Breast epithelium (tissue), 4 donors: ENCODE measurements at places on chromosomes 6 and 20. TPM values are rescaled to one million over a fixed set of nuclear protein-coding genes. Genes with fewer than 3 reads are reported as not detected.

The FGD2 gene
- 51.4 TPM for total RNA-seq

The SDCBP2 gene
- 5.0 TPM for total RNA-seq

The KCNK16 gene
- total RNA-seq = not detected

The LTV1 gene
- 16.2 TPM for total RNA-seq

The TRAPPC3L gene
- 0.80 TPM for total RNA-seq

The RRAGD gene
- total RNA-seq = 12.8 TPM

GRCh38 chr20:11355345-11355744 lies 562.3 kb upstream of the BTBD3 start:
- no peaks in the 10 kb centered on the region for H3K36me3 ChIP-seq
- no peak overlapping the region for H3K4me3 ChIP-seq
- no peaks in the 10 kb centered on the region for H3K4me1 ChIP-seq
- no peaks in the 10 kb centered on the region for H3K27me3 ChIP-seq

DNA sequence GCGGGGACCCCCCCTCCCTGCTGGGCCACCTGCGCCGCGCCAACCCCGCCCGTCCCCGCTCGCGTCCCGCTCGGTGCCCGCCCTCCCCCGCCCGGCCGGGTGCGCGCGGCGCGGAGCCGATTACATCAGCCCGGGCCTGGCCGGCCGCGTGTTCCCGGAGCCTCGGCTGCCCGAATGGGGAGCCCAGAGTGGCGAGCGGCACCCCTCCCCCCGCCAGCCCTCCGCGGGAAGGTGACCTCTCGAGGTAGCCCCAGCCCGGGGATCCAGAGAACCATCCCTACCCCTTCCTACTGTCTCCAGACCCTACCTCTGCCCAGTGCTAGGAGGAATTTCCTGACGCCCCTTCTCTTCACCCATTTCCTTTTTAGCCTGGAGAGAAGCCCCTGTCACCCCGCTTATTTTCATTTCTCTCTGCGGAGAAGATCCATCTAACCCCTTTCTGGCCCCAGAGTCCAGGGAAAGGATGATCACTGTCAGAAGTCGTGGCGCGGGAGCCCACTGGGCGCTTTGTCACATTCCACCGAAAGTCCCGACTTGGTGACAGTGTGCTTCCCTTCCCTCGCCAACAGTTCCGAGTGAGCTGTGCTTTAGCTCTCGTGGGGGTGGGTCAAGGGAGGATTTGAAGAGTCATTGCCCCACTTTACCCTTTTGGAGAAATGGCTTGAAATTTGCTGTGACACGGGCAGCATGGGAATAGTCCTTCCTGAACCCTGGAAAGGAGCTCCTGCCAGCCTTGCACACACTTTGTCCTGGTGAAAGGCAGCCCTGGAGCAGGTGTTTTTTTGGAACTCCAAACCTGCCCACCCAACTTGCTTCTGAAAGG lies 2.1 kb downstream of the VEGFA start:
- peak overlapping the region; percentile 76 for H3K4me3 ChIP-seq
- H3K27ac ChIP-seq = peak overlapping the region; percentile 96
- peak; percentile 71 for DNase-seq
- H3K4me1 ChIP-seq = peaks cover 38% of the 10 kb centered on the region
- no peaks in the 10 kb centered on the region for H3K27me3 ChIP-seq

DNA sequence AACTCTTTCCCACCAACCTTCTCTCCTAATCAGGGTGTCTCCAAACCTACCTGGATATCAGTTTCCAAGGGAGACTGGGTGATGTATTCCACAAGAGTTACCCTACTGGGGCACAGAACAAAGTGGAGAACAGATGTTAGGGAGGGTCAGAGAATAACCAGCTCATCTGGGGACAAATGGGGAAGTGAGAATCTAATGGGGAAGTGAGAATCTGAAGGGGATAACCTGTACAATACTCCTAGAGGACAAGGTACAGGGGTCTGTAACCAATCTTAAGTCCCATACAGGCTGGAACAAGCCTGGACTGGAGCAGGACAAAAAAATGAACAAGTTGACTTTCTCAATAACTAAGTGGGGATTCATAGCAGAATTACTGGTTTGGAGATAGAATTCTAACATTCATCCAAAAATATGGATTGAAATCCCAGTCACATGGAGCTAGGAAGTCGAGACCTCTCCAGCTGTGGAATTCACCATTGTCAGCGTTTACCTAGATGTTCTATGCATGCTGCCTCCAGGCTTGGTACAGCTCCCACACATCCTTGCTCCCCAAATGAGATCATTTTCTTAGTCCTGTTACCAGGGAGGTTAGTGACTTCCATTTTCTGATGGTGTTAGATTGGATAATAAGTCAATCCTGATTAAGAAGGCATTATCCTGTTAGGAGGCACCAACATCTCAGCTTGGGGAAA lies 214.8 kb upstream of the MOCS1 start:
- no peaks in the 10 kb centered on the region for H3K36me3 ChIP-seq
- no peaks in the 10 kb centered on the region for H3K4me1 ChIP-seq
- no peaks in the 10 kb centered on the region for H3K27me3 ChIP-seq
- H3K4me3 ChIP-seq = no peak overlapping the region
- H3K27ac ChIP-seq = no peak overlapping the region

- H3K4me1 ChIP-seq = no peaks in the 10 kb centered on the region
- peak overlapping the region; percentile 74 for H3K27ac ChIP-seq
- DNase-seq = no peak
- no peaks in the 10 kb centered on the region for H3K36me3 ChIP-seq
- H3K4me3 ChIP-seq = no peak overlapping the region
Observed at GRCh38 chr6:30844118-30844535, 40.2 kb upstream of the DDR1 start.

DNA sequence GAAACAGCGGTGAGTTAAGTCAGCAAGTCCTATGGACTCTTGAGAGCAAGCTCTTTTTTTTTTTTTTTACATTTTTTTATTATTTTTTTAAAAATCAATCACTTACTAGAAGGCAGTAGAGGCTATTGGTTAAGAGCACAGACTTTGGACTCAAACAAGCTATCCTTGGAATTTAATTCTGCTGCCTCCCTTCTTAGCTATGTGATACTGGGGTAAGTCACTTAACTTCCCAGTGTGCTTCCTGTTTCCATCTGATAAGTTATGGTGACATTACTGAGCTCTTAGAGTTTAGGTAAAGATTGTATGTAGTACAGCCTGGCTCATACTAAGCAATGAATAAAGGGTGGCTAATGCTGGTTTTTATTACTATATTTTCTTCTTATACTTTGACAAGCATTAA lies 770.5 kb upstream of the FLRT3 start:
- no peaks in the 10 kb centered on the region for H3K4me1 ChIP-seq
- DNase-seq = no peak
- no peak overlapping the region for H3K4me3 ChIP-seq

DNA sequence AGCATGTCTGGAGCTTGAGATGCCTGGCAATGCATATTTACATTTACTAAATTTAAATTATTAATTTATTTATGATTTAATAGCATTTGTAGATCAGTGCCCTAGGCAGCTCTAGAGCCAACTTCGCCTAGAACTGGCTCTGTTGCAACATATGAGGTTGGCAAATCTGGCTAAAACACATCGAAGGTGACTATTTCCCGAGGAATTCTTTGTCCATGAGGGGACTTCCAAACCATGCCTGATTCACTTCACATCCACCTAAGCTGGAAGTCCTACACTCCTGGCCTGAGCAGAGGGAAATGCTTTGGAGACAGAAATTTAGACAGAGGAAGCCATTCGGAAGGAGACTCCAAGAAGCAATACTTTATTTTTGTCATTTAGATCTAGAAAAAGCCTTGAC lies 211.0 kb upstream of the ARG1 start:
- no peak overlapping the region for H3K27ac ChIP-seq
- no peaks in the 10 kb centered on the region for H3K27me3 ChIP-seq
- H3K4me1 ChIP-seq = no peaks in the 10 kb centered on the region
- no peak for DNase-seq
- H3K4me3 ChIP-seq = no peak overlapping the region
- H3K36me3 ChIP-seq = no peaks in the 10 kb centered on the region

- H3K4me3 ChIP-seq = no peak overlapping the region
- H3K36me3 ChIP-seq = no peaks in the 10 kb centered on the region
Observed at GRCh38 chr20:54726687-54727300, 251.4 kb downstream of the DOK5 start.

DNA sequence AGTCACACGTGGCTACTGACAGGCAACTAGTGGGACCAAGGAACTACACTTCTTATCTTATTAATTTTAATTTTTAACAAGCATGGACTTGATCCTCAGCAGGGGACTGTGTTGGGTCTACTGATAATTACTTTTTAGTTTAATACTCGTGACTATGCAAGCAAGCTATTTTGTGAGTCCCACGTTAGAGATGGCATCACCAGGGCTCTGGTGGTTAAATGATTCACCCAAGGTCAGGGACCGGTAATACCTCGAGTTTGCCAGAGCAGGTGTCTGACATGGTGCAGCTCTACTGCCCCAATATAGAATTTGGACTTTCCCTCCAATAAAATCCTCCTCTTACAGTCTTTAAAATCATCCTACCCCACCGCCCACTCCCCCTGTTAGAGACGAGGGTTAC lies 98.6 kb upstream of the RIN2 start:
- no peaks in the 10 kb centered on the region for H3K27me3 ChIP-seq
- no peak for DNase-seq
- no peaks in the 10 kb centered on the region for H3K36me3 ChIP-seq

DNA sequence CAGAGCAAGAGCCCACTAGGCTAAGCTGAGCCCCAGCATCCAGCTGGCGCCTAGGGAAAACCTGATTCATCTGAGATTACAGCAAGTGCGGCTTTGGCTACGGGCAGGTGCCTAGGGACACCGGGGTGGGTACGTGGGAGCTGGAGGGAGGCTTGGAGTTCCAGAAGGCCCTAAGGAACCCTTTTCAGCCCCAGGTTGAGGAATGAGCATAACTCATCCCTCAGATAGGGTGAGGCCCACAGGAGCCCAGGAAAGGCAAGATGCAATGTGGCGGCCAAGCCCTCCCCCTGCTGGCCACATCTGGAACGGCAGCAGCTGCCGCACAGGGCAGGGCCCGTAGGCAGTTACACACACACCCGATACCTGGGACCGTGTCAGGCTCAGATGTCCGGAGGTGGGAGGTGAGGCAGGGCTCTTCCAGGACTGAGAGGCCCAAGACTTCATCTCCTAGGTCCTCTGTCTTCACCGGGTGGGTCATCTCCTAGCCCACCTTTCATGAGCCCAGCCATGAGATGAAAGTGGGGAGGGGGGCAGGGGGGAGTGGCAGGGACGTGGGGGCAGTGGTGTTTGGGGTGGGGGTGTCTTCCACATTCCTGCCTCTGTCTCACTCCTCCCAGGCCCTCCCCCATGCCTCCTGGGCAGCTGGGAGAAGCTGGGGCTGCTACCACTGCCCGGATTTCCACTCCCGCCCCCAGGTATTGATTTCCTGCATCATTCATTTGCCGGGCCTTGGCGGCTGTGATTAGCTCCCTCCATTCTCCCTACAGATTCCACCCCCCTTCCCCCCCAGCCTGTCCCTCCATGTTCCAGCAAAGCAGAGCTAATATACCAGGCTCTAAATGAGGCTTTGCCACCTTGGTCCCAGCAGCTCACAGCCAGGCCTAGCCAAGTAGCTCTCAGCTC lies 5.5 kb downstream of the MDGA1 start:
- H3K4me3 ChIP-seq = no peak overlapping the region
- peaks cover 4% of the 10 kb centered on the region for H3K4me1 ChIP-seq
- DNase-seq = peak; percentile 71
- no peaks in the 10 kb centered on the region for H3K36me3 ChIP-seq
- H3K27me3 ChIP-seq = peaks cover 36% of the 10 kb centered on the region

- H3K27me3 ChIP-seq = no peaks in the 10 kb centered on the region
- no peak overlapping the region for H3K27ac ChIP-seq
- DNase-seq = no peak
- H3K4me3 ChIP-seq = no peak overlapping the region
- no peaks in the 10 kb centered on the region for H3K36me3 ChIP-seq
Observed at GRCh38 chr6:15348528-15348927, 102.7 kb downstream of the JARID2 start.

- no peaks in the 10 kb centered on the region for H3K36me3 ChIP-seq
- no peak overlapping the region for H3K4me3 ChIP-seq
- no peaks in the 10 kb centered on the region for H3K27me3 ChIP-seq
- DNase-seq = no peak
Observed at GRCh38 chr6:49557177-49557576, 6.7 kb downstream of the C6orf141 start.

DNA sequence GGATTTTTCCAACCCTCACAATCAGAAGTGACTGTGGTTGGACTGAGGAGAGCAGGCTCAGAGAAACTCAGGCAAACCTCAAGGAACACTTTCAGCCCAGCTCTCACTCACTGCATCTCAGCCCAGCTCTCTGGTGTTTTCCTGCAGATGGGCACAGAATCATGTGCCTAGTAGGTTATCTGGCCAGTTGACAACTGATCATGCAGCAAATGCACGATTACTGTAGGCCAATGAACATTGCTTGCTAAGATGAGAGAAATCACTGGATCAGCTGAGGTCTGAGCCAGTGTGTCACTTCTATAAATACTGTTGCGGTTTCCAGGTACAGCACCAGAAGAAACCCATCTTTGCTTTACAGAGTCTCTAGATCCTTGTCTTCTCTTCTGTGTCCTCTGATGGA lies 540.5 kb downstream of the CD83 start:
- no peaks in the 10 kb centered on the region for H3K27me3 ChIP-seq
- no peak overlapping the region for H3K27ac ChIP-seq
- no peak overlapping the region for H3K4me3 ChIP-seq
- no peaks in the 10 kb centered on the region for H3K36me3 ChIP-seq

DNA sequence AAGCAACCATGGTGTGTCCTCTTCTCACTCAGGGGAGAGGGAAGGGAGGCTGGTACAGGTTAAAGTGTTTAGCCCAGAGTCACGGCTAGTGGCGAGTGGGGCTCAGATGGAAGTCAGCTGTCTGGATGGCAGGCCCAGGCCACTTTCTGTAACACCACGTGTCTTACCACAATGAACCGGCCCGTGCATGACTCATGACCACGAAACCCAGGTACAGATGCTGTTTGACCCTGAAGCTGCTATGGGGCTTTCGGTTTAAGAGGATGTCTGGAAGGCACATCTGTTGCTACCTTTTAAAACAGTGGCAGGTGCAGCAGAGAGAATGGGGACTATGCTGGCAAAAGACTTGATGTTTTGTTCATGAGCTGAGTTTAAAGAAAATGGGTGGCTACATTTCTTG lies 36.5 kb upstream of the MPC1 start:
- H3K27ac ChIP-seq = no peak overlapping the region
- no peak for DNase-seq
- H3K36me3 ChIP-seq = no peaks in the 10 kb centered on the region
- no peaks in the 10 kb centered on the region for H3K27me3 ChIP-seq
- H3K4me3 ChIP-seq = no peak overlapping the region
- H3K4me1 ChIP-seq = no peaks in the 10 kb centered on the region

- H3K4me3 ChIP-seq = no peak overlapping the region
- no peaks in the 10 kb centered on the region for H3K27me3 ChIP-seq
- no peak for DNase-seq
- H3K36me3 ChIP-seq = no peaks in the 10 kb centered on the region
- H3K4me1 ChIP-seq = no peaks in the 10 kb centered on the region
Observed at GRCh38 chr20:32321390-32321789, 36.7 kb upstream of the ASXL1 start.

- H3K36me3 ChIP-seq = no peaks in the 10 kb centered on the region
- no peak overlapping the region for H3K4me3 ChIP-seq
- no peaks in the 10 kb centered on the region for H3K27me3 ChIP-seq
Observed at GRCh38 chr6:75344021-75344420, 59.4 kb upstream of the TMEM30A start.
